Stimulated activated naive CD4-positive, alpha-beta T cell treated with Interleukin-2 at 50 U/mL for 16 hours (primary cell): ENCODE measurements at places on chromosomes 12 and 14.

GRCh38 chr12:53782093-53782703 lies 30.4 kb upstream of the CISTR start:
- DNase-seq: no peak

- DNase-seq: no peak
These were observed 48.0 kb downstream of the PTHLH start for GRCh38 chr12:27924350-27925135.

DNA sequence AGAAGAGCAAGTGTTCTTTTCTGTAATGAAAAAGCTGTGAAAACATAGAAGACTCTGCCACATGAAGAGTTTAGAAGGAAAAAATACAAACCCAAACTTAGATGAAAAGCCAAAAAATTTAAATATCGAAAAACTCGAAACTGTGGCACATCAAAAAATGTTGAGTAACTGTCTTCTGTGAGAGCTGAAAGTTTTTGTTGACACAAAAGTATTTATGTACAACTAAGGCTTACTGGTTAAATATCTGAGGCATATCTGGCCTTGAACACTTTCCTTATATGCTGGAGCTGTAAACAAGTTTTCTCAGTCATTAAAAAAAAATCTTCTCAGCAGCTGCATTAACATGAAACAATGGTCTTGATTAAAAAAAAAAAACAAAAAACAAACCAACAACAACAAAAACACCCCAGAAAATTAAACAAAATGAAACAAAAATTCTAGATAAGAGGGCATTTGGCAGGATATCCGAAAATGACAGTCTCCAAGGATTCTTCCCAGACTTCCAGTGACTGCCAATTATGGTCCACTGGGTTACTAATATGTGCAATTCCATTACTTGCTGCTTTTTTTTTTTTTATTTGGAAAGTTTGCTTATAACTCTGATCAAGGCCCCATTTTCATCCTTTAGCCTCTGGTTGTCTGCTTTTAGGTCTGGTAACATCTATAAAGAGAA lies 84.7 kb upstream of the PAWR start:
- no peak for DNase-seq

- no peak for DNase-seq
These were observed 34.3 kb upstream of the UNC79 start for GRCh38 chr14:93396456-93396855.

GRCh38 chr14:102008891-102009290 lies 44.5 kb downstream of the DYNC1H1 start:
- no peak for DNase-seq

DNA sequence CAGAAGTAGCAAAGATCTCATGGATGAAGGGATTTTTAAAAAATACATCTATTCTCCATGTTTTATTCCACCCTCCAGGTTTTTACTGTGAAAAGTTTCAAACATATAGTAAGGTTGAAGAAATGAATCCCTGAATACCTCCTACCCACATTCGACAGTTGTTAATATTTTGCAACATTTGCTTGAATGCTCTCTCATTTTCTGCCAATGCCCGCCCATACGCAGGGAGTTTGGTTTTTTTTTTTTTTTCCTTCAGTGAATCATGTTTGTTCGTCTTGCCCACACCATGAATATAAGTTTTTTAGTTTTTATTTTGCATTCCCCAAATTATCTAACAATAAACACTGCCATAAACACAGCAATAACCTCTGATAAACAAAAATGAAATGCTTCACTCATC lies 82.9 kb downstream of the MAP1LC3B2 start:
- no peak for DNase-seq

DNA sequence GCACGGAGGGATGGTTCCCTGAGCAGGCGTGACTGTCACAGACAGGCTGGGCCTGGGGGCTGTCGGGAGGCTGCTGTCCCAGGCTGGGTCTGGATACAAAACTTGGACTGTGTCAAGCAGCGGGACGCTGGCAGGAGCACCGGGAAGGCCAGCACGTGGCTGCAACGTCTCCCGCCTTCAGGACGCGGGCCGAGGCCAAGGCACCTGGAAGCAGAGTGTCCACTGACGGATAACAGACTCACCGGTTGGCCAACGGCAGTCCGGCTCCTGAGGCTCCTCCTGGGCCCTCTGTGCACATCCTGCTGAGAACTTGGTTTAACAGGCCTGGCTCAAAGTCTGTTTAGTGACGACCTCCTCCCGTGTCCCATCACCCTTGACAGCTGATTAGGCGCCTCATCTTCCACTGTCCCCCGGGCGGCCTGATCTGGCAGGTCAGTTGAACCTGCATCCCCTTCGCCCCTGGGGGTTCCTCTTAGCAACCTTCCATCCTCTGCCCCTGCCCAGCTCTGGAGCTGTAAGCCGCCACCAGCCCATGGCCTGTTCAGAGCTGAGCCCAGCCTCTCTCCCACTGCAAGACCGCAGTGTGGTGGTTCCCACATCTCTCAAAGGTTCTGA lies 2.5 kb downstream of the XRCC3 start:
- no peak for DNase-seq

GRCh38 chr12:95402096-95402495 lies 71.9 kb upstream of the METAP2 start:
- DNase-seq: no peak

DNA sequence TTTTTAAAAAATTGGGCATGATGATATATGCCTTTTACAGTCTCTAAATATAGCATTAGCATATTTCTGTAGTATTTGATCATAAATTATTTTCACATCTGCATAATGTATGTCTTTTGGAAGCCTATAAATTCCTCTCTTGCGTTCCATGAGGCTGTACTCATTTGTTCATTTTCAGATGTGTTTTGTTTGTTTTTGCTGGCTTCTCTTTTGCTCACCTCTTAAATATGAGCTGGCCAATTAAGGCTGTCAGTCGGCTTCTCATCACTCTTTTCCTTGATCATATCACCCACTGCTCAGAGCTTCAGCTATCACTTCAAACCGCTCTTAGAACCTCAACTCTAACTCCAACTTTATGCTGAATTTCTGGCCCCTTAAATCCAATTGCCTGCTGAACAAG lies 6.6 kb downstream of the TMEM263 start:
- DNase-seq: no peak

DNA sequence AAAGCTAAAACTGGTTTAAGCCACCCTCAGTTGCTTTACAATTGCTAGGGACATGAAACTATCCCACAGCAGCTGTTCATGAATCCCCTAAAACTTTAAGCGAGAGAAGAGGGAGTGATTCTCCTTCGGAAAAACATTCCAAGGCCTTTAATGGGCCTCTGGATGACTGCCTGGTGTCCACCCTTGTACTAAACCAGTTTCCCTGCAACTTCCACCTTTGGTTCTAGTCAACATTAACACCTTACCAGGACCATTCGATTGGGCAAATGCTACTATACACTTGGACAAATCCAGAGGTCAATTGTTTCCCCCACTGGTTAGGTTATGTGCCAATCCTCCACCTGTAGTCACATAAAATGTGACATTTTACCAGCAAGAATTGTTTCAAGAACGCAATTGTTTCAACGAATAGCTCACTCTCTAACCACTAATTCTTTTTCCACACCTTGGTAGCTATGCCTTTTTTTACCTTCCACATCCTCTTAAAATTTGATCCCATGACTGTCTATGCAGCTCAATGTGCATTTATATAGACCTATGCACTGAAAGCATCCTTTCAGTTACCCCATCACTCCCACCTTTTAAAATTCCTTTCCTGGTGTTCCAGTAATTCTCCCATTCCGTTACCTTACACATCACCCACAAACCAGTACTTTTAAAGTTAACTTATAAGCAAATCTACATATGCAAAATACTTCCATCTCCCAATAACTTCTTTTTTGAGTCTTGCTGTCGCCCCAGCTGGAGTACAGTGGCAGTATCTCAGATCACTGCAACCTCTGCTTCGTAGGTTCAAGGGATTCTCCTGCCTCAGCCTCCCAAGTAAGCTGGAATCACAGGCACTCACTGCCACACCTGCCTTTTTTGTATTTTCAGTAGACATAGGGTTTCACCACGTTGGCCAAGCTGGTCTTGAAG lies 3.6 kb downstream of the UBC start:
- DNase-seq: no peak

- DNase-seq: no peak
These were observed 6.1 kb downstream of the HOXC10 start for GRCh38 chr12:53991077-53991460.

- DNase-seq: no peak
These were observed 15.2 kb downstream of the SCNN1A start for GRCh38 chr12:6360080-6360571.

DNA sequence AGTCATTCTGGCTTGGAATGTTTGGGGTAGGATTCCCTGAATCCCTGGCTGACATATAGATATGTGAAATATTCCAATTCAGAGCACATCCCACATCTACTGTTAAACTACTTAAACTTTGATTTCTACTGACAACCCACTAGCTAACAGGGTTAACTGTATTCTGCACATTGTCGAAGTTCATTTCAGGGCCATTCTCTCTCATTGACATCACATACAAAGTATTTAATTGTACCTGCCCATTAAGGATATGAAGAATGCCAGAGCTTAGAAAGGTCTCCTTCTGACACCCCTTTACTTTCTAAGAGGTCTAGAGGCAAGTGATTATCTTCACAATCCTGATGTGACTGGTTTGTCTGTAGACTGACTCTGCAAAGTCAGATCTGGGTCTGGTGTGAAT lies 2.8 kb upstream of the DCN start:
- no peak for DNase-seq

DNA sequence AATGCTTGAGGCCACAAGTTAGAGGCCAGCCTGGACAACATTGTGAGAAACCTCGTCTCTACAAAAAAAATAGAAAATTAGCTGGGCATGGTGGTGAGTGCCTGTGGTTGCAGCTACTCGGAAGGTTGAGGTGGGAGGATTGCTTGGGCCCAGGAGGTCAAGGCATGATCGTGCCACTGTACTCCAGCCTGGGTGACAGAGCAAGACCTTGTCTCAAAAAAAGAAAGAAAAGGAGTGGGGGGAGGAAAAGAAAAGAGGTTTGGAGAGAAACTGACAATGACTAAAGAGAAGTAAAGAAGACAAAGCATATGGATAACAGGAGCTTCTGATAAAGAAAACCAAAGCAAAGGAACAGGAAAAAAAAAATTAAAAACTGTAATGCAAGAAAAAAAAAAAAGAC lies 37.4 kb upstream of the SELPLG start:
- no peak for DNase-seq
